ENCODE measurements at places on chromosomes 6 and 20.

- DNase-seq: no peak
Measured at GRCh38 chr20:44572551-44573500, 9.6 kb upstream of the PKIG start.

- DNase-seq: no peak
Measured at GRCh38 chr6:39143238-39143930, 28.4 kb upstream of the SAYSD1 start.

DNA sequence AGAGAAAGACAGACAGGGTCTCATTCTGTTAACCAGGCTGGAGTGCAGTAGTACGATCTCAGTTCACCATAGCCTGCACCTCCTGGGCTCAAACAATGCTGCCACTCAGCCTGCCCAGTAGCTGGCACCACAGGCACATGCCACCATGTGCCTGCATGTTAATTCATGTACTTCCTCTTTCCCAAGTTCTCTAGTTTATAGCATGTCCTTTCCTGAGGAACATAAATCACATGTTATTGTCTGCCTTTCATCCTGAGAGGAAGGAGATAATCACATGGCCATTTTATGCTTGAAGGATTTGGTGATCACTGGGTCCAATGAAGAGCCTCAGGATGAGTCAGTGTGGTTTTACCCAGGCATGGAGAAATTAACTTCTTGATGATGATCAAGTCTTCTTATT lies 47.9 kb downstream of the COL11A2 start:
- no peak for DNase-seq

GRCh38 chr20:15609921-15610320 lies 963.3 kb downstream of the KIF16B start:
- DNase-seq: no peak

DNA sequence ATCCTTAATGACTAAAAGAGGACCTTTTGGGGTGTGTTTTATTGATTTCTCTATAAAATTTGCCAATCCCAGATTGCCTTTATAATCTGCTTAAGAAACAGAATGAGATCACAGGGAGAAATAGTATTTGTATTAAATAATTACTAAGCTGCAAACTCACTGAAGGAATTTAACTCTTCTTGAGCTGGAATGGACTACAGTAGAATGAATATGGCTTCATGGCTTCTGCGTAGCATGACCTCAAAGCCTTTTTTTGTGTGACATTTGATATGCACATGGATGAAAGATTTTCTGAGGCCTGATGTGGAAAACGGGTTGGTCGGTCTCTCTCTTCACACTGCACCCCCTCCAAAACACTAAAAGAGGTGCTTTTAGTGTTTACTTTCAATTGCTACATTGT lies 115.9 kb downstream of the QKI start:
- DNase-seq: no peak

GRCh38 chr20:47726632-47727031 lies 58.6 kb downstream of the SULF2 start:
- no peak for DNase-seq
